ENCODE measurements at places on chromosomes 11 and 22.

GRCh38 chr11:97157221-97157740, 767.5 kb downstream of the JRKL start:
- DNase-seq = no peak

- no peak for DNase-seq
Measured at GRCh38 chr11:17855531-17856290, 121.1 kb downstream of the KCNC1 start.

DNA sequence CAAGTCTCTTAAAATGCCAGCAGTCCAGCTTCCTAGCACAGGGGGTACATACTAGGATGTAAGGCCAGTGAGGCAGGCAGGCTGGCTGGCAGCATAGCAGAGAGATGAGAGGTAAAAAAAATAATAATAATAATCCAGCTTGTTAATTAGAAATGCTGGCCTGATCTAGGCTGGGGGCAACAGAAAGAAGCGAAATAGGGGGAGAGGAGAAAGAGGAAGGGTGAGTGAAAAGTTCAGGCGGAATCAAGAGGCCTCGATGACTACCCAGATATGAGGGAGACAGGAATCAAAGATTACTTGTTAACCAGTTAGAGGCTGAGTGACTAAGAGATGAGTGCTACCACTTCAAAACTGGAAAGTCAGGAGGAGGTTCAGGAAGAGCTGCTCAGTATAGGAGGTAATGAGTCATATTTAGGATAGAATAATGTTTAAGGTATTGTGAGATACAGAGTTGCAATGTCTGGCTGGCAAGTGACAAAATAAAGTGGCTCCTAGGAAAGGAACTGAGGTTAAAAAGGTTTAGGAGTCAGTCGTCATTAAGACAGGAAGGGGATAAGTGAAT, 2.8 kb downstream of the ALKBH8 start:
- no peak for DNase-seq

DNA sequence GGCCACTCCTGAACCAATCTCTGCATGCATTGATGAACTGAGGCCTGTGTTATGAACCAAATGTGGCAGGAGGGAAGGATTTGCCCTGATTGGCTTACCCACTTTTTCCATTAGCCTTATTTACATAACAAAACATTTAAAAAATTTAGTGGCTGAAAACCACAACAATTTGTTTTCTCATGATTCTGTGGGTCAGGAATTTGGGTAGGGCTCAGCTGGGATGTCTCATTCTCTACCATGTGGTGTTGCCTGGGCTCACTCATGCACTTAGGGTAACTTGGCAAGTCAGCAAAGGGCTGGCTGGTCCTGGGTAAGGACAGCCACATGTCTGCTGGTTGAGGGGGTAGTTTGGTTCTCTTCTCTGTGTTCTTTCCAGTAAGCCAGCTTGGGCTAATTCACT, 35.1 kb upstream of the CYP2R1 start:
- DNase-seq = no peak

GRCh38 chr11:104637662-104638170, 260.5 kb downstream of the CASP12 start:
- no peak for DNase-seq

All from stimulated activated CD4-positive, alpha-beta T cell treated with anti-CD3 and anti-CD28 coated beads, Interleukin-15, amount 100 ng/mL, for 1 hour (primary cell).